ENCODE measurements at places on chromosomes 7 and 10.

DNA sequence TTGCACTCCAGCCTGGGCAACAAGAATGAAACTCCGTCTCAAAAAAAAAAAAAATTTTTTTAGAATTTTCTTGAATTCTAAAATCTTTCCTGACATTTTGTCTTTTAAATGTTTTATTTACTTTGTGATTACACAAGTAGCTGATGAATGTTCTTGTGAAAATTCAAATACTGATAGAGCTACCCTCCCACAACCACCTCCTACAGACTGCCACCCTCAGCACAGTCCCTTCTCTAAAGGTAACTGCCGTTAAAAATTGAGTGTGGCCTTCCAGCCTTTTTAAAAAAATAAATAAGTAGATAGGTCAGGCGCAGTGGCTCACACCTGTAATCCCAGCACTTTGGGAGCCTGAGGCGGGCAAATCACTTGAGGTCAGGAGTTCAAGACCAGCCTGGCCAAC lies 15.1 kb downstream of the ENO4 start:
- no peak for DNase-seq

DNA sequence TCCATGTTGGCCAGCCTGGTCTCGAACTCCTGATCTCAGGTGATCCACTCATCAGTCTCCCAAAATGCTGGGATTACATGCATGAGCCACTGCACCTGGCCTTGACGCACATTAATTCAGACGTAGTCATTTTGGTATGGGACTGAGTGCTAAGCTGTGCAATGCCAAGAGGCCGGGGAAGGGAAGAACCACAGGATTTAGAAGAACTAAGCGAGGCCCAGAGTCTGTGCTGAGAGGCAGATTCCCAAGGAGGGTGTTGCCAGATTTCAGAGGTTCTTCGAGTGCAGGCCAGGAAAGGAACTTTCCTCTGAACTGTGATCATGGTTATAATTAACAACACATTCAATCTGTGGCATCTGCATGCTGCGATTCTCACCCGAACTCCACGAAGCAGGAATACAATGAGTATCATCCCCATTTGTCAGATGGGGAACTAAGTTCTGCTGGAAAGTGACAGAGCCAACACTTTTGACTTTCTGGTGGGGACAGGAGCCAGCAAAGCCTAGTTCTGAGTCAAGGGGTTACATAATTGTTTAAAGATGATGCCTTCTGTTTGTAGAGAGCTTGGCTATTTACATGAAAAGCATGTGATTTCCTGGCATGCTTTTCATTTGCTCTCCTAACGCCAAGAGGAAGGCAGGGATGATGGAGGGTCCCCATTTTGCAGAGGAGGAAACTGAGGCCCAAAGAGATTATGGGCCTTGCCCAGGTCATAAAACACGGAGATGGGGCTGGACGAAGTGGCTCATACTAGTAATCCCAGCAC lies 6.2 kb upstream of the ZAN start:
- peak; percentile 93 for DNase-seq

DNA sequence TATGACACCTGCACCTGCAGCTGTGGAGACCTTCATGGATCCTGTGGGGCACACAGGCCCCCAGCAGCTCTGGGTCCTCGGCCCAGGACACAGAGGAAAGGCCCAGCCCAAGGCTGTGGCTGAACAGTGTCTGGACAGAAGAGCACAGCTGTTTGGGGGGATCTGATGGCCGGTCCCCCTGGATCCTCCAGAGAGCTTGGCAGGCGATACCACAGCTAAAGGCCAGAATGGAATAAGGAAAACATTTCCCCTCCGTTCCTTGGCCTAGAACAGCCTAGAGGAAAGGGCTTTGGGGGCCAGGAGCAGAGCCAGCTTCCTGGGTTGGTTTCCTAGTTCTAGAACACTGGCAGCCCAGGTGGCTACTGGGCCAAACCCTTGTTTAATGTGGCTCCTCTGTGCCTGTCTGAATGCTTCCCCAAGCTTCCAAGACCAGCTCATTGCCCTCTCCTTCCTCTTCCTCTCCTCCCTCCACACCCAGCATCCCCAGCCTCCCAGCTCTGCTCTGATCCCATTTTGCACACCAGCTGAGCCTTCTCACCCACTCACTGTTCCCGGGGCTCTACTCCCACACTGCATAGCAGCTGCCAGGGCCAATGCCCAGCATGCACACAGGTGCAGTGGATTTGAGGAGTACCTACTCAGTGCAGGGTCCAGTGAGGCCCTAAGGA lies 46.9 kb downstream of the GPAM start:
- DNase-seq: peak; percentile 65

- no peak for DNase-seq
These were observed 119.0 kb upstream of the FEZF1 start for GRCh38 chr7:122423591-122423990.

DNA sequence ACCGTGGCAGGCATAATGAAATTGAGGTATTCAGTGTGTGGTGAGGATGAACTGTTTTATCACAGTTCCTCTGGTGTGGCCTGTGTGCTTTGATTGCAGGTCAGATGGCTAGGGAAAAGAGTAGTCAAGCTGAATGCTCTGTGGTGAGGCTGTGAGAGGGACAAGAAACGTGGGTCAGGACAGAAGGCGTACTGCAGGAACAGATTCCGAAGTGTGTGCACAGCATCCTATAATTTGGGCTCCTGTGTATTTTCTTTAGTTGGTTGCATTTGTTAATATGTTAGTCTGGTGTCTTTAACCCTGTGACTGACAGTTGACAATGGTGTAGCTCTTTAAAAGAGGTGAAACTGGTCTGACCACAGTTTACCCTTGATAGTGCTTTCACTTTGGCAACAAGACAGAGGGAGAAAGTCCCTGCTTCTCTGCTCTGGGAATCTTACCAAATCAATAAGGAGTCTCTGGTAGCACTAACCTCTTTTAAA lies 76.5 kb downstream of the AUTS2 start:
- no peak for DNase-seq

GRCh38 chr10:58660575-58661255 lies 148.0 kb downstream of the BICC1 start:
- DNase-seq: no peak

DNA sequence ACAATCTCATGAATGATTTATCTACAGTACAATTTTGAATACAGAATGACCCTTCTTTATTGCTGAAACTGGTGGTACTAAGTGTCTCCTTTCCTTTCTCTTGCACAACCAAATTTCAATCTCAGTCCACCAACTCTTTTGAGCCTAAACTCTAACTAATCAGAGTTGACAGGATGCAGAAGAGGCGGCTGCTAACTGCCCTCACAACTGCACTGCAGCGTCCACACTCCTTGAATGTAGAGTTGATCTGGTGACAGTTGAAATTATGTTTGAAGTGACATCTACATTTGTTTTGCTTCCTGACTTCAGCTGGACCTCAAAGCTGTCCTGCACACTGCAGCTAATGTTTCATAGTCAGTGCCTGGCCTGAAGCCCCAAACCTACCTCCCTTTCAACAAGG lies 139.6 kb downstream of the ZMYND11 start:
- no peak for DNase-seq

- DNase-seq: peak; percentile 11
These were observed 244.9 kb downstream of the SKAP2 start for GRCh38 chr7:26619348-26619984.

DNA sequence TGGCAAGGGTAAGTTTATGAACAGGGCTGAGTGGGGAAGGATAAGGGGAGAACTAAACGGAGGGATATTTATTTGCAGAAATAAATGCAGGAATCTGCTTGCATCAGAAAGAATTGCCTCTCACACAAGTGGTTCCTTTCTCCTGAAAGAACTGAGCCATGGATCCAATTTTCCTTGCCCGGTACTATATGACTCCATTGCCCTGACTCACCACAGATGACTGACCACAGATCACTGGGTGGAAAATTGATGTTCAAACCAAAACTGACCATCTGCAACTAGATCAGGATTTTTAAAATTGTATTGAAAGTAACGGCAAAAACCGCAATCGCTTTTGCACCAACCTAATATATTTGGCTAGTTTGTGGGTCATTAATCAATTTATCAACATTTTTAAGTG lies 6.2 kb upstream of the MACC1 start:
- no peak for DNase-seq

- no peak for DNase-seq
These were observed 261.1 kb downstream of the GATA3 start for GRCh38 chr10:8315619-8316021.

- peak; percentile 94 for DNase-seq
These were observed at the start of gene SGCE for GRCh38 chr7:94655848-94656657. Gene SGCE, minus strand, starts transcription at chr7:94656133. Its CDS starts 35 bp downstream, at chr7:94656098.

DNA sequence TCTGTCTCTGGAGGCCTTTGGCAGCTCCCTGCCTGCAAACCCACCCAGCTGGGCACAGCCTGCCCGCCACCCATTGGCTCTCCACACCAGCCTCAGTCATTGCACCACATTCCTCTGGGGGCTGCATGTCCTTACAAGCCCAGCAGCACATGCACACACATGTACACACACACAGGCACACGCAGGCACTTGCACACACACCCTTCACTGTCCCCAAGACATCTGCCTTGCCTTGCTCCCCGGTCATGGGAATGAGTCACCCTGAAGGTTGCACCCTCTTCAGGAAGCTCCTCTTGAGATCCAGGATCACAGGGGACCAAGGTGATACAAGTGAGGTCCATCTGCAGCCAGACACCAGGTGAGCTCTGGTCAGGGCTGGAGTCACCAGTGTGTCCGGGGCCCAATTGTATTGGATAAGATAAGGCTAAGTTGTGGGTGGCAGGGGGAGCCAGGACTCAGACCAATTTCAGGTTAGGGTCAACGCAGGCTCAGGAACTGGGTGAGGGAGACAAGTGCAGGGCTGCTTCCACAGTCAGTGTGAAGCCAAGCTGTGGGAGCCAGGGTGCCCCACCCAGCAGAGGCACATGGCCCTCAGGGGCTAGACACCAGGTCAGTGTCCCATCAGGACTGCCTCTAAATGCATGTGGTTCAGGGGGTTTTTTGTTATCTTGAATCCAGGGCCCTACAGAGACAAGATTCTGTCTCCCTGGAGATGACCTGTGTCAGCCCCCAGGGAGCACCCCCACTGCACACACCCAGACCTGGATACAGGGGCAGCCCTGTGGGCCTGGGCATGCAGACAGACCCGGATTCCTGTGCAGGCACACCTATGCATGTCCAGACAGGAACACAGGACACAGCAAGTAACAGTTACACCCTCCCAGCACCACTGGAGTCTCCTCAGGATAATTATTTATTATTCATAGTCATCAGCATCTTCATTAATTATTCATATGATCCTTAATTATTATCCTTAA lies 33.8 kb downstream of the KCNH2 start:
- DNase-seq: no peak

GRCh38 chr10:4176500-4177281 lies 391.7 kb upstream of the KLF6 start:
- peak; percentile 47 for DNase-seq

DNA sequence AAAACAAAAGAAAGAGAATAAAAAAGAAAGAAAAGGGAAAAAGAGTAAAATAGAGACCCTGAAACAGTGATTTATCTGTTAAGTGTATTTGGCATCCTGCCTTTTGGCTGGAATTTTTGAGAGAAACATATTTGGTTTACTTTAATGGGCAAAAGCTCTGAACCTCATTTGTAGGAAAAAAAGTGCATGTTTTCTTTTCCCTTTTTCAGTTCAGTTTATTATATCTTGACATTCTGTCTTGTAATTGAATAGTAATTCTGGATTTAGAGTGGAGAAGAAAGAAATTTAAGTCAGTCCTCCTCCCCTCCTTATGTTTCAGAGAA lies 69.5 kb downstream of the ARID5B start:
- peak; percentile 75 for DNase-seq

- no peak for DNase-seq
These were observed 12.8 kb downstream of the TMEM168 start for GRCh38 chr7:112777406-112777805.

- DNase-seq: peak; percentile 22
These were observed 79.7 kb upstream of the FAM3C start for GRCh38 chr7:121475806-121476205.

DNA sequence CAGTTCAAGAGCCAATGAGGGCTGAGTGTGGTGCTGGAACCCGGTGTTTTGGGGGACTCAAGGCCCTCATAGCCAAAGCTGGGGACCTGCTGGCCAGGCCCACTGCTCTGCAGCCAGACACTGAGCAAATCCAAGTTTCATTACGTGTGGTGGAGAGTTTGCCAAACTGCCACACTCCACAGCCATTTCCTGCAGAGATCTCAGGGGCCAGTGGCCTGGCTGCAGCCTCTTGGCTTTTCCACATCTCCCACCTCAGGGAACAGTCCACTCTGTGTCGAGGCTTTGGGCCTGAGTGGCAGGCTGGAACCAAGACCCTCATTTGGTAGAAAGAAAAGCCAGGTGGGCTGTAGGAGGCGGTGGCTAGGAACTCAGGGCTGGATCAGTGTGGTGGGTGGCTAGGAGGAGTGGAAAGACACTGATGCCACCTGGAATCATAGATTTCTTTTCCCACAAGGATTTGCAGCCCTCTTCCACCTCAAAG lies 3.2 kb downstream of the HOXA11 start:
- peak; percentile 46 for DNase-seq

DNA sequence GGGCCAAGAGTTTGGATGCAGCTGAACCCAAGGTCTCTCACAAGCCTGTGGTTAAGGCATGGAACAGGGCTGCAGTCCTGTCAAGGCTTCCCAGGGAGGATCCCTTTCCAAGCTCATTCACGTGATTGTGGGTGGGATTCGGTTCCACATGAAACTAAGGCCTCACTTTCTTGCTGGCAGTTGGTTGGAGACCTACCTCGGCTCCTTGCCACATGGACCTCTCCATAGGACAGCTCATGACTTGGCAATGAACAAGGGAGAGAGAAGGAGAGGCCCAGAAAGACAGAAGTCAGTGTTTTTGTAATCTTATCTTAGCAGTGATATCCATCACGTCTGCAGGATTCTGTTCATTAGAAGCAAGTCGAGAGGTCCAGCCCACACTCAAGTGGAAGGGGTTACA lies 583.8 kb downstream of the LRMDA start:
- DNase-seq: peak; percentile 47

GRCh38 chr10:77240041-77240652 lies 397.5 kb downstream of the KCNMA1 start:
- DNase-seq: peak; percentile 38

GRCh38 chr10:75000748-75001321 lies 110.6 kb upstream of the SAMD8 start:
- no peak for DNase-seq

DNA sequence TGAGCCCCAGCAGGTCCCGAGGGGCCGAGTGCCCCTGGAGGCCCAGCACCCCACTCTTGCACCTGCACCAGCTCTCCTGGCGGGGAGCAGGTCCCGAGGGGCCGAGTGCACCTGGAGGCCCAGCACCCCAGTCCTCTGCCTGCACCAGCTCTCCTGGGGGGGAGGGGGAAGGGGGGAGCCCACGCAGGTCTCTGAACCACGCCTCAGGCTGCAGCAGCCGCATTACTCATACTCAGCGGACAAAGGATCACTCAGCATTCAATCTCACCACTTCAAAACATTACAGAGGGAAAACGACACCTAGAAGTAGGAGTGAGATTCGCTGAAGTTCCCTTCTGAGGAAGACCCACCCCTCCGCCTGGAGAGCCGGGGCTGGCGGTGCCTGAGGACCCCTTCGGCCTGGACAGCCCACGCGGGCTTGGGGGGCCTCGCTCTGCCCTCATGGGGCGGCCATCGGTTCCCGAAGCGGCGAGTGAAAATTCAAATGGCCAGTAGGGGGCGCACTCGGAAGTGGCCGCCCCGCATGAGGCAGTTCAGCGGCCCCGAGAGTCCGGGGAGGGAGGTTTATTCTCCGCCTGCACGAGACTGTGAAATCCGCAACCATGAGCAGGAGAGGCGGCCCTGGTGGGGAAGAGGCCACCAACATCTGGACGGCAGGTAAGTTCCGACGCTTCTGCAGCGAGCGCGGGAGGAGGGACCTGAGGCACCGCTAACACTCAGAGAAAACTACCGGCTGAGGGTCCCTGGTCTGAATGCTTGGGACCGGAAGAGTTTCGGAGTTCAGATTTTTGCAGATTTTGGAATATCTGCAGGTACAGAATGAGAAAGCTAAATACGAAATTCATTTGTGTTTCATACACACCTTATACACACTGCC lies 1.1 kb upstream of the GPER1 start:
- DNase-seq: peak; percentile 79

Measured in muscle of leg (tissue), 16 donors.